ENCODE measurements at places on chromosomes 4 and X. TPM values are rescaled to one million over a fixed set of nuclear protein-coding genes. Genes with fewer than 3 reads are reported as not detected.

GPR143 gene
- total RNA-seq: not detected

GASK1B gene
- total RNA-seq: 2.1 TPM

FANCB gene
- total RNA-seq: 8.3 TPM

STEEP1 gene
- 49.7 TPM for total RNA-seq

SSX3 gene
- total RNA-seq: not detected

DNA sequence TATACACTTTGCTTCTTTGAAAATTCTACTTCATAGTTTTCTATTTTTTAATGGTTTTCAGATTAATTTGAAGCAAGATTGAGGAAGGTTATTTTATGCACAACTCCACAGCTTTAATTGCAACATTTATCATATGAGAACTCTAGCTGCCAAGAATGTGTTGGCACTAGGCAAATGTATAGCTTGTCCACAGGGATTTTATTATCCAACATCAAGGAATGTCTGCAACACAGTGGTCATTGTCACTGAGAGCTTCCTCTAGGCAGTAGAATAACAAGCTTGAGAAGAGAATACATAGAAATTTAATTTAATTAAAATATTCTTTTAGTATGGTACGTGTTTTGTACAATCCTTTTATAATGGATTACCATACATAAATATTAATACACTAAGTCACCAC is 1600.8 kb downstream of the ARAP2 start:
- no peak for DNase-seq

DNA sequence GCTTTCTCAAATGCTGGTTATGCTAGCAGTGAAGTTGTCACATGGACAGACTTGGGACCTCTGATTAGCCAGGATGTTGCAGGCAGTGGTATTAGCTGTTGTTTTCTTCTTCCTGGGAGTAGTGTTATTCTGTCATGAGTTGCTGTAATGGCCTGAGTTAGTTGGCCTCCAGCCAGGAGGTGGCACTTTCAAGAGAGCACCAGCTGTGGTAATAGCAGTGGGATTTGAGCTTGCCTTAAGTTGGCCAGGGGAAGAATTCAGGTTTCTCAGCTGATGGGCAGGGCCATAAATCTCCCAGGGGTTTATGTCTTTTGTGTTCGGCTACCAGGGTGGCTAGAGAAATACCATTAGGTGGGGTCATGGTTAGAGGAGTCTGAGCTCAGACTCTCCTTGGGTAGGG is 132.6 kb downstream of the GLUD2 start:
- peak; percentile 44 for DNase-seq

DNA sequence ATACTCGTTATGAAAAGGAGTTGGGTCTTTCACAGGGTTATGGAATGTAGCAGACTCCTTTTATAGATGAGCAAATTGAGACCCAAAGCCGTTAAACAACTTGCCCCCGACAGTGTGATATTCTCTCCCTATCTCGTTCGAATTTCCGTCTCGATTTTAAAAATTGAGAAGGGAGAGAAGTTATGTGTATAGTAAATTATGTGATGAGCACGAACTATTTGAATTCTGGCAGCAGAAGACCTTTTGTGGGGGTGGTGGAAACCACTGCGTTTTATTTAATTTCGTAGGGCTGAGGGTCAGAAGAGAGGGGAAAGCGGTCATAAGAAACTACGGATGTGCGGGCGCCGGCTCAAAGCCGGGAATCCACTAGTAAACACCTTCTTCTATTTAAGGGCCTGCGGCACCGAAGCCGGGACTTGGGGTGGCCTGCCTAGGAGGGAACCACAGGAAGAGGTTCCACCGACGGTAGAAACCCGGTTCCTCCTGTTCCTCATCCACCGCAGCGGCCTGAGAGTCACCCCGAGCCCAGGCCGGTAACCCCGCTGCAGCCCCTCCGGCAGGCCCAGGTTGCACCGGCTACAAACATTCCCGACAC is 1.5 kb upstream of the DDX3X start:
- DNase-seq: no peak

- no peak for DNase-seq
Measured at GRCh38 chr4:110467400-110467799, 8.6 kb upstream of the ENPEP start.

GRCh38 chr4:174505892-174506291 is 16.4 kb downstream of the HPGD start:
- DNase-seq: no peak

Measured in H4 (cell line).